ENCODE measurements at places on chromosomes 5 and 9. TPM values are rescaled to one million over a fixed set of nuclear protein-coding genes. Genes with fewer than 3 reads are reported as not detected.

GRCh38 chr5:1733369-1733768, 66.3 kb downstream of the MRPL36 start:
- no peak for DNase-seq

- DNase-seq, result no peak
Observed at GRCh38 chr5:89816038-89816437, 593.5 kb downstream of the CETN3 start.

FSTL4 gene
- 0.21 TPM for total RNA-seq

- DNase-seq, result no peak
Observed at GRCh38 chr5:35067985-35068384, 20.2 kb upstream of the AGXT2 start.

GGTA1 gene
- total RNA-seq, result 19.3 TPM

LMAN2 gene
- total RNA-seq, result 77.7 TPM

DNA sequence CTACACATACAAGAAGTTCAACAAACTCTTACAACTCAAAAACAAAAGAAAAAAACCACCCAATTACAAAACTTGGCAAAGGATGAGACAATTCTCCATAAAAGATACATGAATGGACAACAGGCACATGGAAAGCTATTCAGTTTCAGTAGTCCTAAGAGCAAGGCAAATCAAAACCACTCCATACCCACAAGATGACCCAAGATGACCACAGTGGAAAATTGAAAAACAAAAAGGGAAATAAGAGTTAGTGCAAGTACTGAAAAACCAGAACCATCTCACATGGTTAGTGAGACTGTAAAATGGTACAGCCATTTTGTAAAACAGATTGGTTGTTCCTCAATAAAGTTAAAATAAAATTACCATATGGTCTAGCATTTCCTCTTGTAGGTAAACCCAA, 287.1 kb upstream of the CDH9 start:
- no peak for DNase-seq

GRCh38 chr5:148666353-148666752, 12.0 kb upstream of the HTR4 start:
- no peak for DNase-seq

GRCh38 chr9:136372561-136373299, 739 bp downstream of the CARD9 start:
- DNase-seq, result peak; percentile 79

- no peak for DNase-seq
Observed at GRCh38 chr5:80160242-80160641, 95.6 kb downstream of the SERINC5 start.

DNA sequence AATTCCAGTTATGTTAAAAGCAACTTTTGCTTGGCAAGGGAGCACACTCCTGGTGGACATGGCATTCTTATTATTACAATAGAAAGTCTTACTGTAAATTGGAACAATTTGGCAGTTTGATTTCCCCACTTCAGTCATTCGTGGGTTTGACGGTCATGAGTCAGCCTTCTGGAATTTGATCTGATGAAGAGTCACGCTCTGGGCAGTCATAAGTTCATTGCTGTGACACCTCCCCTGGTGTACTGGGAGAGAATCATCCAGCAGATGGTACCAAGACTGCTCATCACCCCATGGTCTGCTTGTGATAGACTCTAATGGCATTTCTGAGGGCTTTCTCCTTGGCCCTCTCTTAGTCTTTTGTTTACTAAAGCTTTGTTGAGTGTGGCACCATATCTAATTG, 53.8 kb downstream of the GLRA1 start:
- no peak for DNase-seq

DNA sequence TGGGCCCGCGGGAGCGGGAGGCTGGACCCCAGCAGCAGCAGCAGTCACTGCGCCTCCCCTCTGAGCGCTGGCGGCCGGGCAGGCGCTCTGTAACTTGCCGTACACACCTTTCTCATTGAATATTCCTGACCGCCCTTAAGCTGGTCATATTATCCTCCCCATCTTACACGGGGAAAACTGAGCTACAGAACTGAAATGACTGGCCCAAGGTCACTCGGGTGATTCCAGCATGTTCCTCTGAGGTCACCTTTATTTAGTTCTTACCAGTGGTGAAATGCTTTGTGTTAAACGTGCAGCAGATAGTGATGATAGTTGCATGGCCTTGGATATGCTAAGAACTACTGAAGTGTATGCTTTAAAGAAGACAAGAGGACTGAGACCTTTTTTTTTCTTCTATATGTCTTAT, 607 bp downstream of the UQCRQ start:
- DNase-seq, result no peak

DNA sequence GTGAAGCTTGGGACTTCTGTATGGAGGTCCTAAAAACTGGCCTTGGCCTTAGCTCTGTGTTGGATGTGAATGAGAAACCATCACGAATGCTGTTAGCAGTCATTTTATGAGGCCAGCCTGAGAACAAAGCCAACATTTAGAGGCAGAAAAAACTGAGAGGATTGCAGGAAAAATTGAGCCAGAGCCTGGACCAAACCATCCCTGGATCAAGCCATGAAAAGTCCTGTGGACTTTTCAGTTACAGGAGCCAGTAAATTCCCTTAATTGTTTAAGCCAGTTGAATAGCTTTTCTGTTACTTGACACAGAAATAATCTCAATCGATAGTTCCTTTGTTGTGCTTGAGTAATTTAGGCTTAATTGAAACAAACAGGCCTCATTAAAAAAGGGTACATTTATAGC, 42.6 kb upstream of the SPATA31D4 start:
- DNase-seq, result no peak

DNA sequence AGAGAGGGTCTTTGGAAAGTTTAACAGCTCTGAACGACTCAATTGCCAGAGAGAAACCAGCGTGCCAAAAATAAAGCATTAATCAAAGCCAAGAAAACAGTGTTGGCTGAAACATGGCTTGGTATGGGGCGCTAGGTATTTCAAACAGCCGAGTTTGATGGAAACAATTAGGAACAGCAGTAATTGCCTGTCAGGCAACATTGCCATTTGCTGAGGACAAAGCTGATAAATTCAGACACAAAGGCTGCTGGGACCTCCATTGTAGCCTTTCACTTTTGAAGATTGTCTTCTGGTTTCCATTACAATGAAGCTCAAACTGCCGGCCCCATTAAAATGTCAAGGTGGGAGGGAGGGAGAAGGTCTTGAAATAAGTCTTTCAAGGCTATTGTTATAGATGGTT, 125.4 kb upstream of the SPDL1 start:
- DNase-seq, result no peak

SLC34A1 gene
- not detected for total RNA-seq

GABRA6 gene
- not detected for total RNA-seq

SPARC gene
- total RNA-seq, result 807 TPM

TRMO gene
- total RNA-seq, result 7.0 TPM

NINJ1 gene
- 45.9 TPM for total RNA-seq

GRCh38 chr9:4936823-4937222, 48.2 kb upstream of the JAK2 start:
- no peak for DNase-seq

- DNase-seq, result peak; percentile 67
Observed at GRCh38 chr9:116365056-116365471, 211.5 kb downstream of the PAPPA start.

HK3 gene
- 9.2 TPM for total RNA-seq

CDO1 gene
- 12.9 TPM for total RNA-seq

GRCh38 chr5:52754051-52754450, 33.7 kb upstream of the ITGA1 start:
- no peak for DNase-seq

DNA sequence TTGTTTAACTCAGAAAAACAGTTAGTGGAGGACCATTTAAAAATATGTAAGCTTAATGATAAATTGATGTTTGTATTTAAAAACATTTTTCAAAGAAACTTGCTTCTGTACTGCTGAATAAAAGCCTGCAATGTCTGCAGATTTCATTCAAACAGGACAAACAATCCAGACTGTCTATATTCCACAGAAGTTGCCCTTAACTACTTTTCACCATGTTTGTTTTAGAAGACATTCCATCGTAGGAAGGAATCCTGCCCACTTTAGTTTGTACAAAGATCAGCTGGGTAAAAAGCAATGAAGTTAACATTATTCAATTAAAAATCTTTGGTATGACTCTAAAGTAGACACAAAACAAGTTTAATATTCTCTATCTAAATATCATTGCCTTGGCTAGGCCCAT, 195.7 kb upstream of the CCNH start:
- DNase-seq, result no peak

LNPEP gene
- 59.6 TPM for total RNA-seq

DNA sequence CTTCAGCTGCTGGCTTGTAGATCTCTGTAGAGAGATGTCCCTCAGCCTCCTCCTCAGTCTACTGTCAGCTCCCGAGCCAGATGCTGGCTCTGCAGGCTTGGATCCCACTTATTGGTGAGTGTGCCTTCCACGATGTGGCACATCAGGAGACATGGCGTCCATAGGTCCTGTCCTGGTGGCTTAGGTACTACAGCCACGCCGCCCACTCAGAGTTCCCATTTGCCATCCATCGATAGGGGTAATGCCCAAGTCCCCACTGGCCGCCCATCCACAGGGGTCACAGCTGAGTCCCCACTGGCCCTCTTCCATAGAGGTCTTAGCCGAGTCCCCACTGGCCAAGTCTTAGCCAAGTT, 17.3 kb downstream of the EXOC3 start:
- peak; percentile 12 for DNase-seq

DNA sequence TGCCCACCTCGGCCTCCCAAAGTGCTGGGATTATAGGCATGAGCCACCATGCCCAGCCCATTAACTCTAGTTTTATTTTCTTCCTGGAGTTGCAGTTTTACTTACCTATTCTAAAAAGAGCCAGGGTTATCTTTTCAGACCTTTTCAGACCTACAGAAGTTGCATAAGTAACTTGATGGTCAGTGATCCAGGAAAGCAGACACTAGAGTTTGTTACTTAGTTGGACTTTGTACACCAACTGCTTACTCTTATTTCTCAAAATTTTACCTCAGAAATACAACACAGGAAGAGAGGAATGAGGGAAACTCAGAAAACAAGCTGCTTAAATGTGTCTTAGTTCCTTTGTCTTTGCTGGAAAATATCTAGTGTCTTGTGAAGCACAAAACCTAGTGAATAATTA, 25.4 kb downstream of the RAD23B start:
- DNase-seq, result no peak

GRCh38 chr9:13171261-13171660, 108.2 kb downstream of the MPDZ start:
- no peak for DNase-seq

GRCh38 chr5:92633875-92634487, 947.0 kb downstream of the NR2F1-AS1 start:
- no peak for DNase-seq

LIX1 gene
- total RNA-seq, result 0.15 TPM

GRCh38 chr9:86469476-86470250, 115.5 kb upstream of the TUT7 start:
- no peak for DNase-seq

GRCh38 chr5:158289967-158290366, 431.0 kb upstream of the CLINT1 start:
- no peak for DNase-seq

IFNK gene
- total RNA-seq, result not detected

STING1 gene
- 92.0 TPM for total RNA-seq

- no peak for DNase-seq
Observed at GRCh38 chr5:169641253-169641652, 4.2 kb downstream of the DOCK2 start.

SOX30 gene
- 0.37 TPM for total RNA-seq

DNA sequence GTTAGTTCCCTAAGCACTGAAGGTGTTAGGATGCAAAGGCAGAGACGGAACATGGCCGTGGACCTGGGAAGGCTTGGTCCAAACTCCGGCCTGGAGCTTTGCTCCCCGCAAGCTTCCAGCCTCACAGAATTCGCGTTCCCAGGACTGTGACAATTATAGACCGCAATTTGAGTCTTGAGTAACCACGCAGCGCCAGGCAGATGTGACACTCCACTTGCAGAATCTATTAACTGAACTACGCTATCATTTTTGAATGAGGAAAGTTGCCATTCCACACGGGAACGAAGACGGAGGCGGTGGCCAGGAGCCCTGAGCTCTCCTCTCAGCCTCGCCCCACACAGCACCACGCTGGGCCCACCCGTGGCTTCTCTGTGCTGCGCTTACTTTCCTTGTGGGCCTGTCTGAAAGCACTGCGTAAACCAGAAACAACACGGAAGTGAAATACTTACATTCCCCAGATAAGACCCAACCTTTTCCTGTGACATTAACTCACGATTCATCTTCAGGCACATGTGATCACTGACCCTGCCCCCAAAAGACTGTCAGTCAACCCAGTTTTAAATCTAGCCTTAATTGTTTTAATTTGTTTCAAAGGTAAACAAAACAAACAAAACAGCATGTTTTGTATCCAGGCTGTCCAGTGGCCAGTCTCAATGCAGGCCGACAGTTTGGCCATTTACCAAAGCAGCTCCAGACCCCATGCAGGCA, 16.1 kb upstream of the COL5A1 start:
- peak; percentile 15 for DNase-seq

DNA sequence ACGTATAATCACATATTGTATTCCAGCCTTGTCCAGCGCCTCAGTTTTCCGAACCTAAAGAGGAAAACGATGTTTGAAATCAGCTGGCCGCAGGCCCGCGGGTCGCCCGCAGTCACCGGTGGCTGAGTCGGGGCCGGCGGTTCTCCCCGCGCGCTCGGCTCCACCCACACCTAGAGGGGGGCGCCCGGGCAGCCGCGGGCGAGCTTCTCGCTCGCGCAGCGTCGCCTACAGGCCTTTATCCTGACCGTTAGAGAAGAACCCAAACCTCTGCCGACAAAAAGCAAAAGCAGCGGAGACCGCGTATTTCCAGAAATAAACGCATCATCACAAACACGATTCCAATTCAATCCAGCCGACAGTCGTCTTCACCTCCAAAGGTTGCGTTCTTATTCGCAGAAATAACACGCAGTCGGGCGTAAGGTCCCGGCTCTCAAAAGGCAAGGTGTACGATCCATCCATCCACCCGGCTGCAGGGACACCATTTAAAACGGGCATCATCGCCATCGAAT, 725 bp upstream of the NIPBL start:
- DNase-seq, result peak; percentile 86

GRCh38 chr5:149640350-149640999, 59.2 kb downstream of the ARHGEF37 start:
- DNase-seq, result no peak

DNA sequence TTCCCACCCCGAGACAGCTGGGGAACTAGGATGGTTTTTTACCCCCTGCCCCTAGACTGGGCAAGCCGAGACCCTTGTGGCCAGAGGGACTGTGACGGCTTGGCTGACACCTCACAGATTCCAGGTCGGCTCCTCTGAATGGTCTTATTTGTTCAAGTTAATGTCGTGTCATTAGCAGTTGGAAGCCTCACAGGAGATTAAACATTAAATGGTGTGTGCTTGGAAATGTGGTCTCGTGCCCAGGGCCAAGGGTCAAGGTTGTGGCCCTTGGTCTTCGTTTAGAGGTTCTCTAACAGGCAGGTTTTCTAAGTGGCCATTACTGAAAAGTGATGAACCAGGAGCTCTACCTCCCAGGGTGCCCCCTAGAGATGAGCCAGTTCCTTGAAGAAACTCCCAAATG, 61.2 kb upstream of the RXRA start:
- DNase-seq, result no peak
